Fibroblast of skin of right quadriceps (primary cell): ENCODE measurements at places on chromosomes 4 and X.

DNA sequence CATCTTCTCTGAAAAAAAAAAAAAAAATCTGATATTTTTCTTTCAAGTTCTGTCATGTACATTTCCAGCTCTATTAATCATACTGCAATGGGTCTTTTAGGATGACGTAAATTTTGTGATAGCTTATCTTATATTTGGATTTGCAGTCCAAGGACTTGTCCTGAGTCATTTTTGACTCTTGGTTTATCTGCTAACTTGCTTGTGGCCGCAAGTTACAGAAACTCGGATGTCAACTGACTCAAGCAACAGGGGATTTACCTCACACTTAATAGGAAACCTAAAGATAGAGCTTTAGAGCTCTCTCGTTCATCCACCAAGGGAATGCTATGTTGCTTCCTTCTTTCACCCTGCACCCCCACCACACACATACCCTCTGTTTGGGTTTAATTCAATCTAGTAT lies 1433.8 kb upstream of the TENM3 start:
- no peak for DNase-seq

- peak; percentile 30 for DNase-seq
Measured at GRCh38 chrX:22629105-22629725, 356.5 kb downstream of the CBLL2 start.

- no peak for DNase-seq
Measured at GRCh38 chrX:154594491-154594890, 9.6 kb downstream of the CTAG1A start.

DNA sequence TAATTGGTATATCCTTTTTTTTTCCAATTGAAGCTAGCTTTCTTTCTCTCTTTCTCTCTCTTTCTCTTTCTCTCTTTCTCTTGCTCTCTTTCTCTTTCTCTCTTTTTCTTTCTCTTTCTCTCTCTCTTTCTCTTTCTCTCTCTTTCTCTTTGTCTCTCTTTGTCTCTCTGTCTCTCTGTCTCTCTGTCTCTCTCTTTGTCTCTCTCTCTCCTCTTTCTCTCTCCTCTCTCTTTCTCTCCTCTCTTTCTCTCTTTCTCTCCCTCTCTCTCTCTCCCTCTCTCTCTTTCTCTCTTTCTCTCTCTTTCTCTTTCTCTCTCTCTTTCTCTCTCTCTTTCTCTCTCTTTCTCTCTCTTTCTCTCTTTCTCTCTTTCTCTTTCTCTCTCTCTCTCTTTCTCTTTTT lies 66.6 kb downstream of the ASMT start:
- DNase-seq: no peak

DNA sequence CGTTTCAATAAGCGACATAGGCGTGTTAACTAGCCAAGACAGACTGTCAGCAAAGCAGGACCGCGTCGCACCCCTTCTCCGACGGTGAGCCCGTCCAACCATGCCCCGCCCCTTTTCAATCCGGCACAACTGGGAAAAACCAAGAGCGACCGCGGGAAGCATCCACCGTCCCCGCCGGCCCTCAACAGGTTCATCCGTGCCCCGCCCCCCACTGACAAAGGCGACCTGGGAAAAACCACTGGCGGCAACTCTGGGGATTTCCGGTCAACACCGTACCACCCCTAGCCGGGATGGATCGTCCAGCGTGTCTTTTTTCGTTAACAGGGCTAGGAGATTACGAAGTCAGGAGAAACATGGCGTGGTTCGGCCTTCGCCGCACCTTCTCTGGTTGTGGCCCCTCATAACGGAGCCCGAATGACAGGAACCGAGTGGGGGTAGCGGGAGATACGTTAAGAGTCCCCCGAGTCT lies 377 bp downstream of the TIMM17B start:
- peak; percentile 63 for DNase-seq

DNA sequence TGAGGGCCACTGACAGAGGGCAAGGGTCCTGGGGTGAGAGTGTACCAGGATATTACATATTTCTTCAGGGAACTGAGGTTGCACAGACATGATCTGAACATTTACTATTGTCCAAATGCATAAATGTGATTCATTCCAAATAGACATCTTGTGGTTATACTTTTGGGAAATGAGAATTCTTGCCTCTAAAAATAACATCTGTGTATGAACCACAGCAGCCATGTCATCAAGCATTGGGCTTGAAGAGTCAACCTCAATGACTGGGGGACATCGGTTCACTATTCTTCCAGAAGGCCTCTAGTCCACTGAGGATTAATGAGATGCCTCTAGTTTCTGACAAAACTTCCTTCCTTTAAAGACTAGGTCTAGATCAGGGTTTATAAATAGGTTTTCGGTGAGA lies 193.1 kb upstream of the GPC4 start:
- DNase-seq: peak; percentile 88

GRCh38 chr4:81946996-81947395 lies 426.8 kb downstream of the HNRNPD start:
- no peak for DNase-seq

DNA sequence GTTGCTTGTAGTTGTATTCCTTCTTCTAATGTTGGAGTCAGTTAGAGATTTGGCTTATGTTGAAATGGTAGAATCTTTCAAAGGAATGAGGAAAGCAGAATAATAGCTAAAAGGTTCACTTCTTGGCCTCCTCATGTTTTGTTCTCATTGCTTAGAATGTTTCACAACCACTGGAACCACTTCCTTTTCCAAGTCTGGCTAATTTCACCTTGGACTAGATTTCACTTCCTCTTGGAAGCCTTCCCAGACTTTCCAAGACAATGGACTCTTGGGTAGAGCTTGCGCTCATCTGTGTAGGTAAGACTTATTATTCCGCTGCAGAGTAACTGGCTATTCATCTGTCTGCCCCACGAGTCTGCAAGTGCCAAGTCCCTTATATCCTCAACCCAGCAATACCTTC lies 8.3 kb downstream of the SPATA18 start:
- DNase-seq: peak; percentile 39

GRCh38 chrX:41971346-41971745 lies 48.0 kb upstream of the CASK start:
- no peak for DNase-seq

DNA sequence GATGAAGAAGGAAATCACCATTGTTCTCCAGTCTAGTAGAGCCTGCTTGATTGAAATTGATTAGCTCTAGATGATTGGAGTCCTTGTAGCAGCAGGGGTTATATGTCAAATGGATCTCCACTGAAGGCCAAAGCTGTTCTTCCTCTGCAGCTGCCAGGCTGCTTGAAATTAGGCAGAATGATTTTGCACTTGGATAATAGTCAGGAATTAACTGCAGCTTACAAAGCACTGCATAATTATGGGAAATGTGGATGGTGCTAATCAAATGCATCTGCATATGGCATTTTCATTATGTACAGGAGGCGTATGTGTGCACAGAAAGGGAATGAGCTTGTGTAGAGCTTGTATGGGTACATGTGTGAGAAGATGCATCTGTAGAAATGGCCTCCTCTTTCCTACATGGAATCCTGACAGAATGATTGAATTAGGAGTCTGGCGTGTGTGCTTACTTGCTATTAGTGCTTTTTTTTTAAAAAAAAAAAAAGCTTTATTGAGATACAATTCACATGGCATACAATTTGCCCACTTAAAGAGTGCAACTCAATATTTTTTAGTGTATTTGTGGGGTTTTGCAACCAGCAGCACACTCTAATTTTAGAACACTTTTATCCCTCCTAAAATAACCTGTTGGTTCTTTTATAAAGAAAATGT lies 65.9 kb downstream of the TMEM131L start:
- no peak for DNase-seq

GRCh38 chrX:119696251-119696890 lies 3.4 kb upstream of the SEPTIN6 start:
- no peak for DNase-seq

GRCh38 chr4:40056716-40057585 lies at the start of gene N4BP2:
Gene N4BP2, plus strand, starts transcription at chr4:40056850. Its CDS starts 40,491 bp downstream, at chr4:40097341.
- peak; percentile 83 for DNase-seq

DNA sequence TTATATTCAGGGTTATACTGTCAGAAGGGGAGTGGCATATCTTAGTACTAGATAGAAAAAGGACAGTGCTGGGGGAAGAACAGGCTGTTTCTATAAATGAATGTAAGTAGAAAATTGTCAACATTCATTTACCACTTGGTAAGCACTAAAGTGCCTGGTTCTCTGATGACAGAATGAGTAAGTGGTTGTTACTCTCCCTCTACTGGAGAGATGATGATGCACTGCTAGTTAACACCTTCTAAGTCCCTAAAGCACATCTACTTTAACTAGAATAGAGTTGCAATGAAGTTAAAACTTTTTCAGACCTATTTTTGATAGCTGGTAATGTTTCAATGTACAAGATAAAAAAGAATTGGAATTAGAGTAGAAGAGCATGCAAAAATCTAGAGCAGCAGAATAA lies 214.5 kb downstream of the KLHL4 start:
- no peak for DNase-seq

- DNase-seq: no peak
Measured at GRCh38 chr4:87382116-87382515, 8.9 kb downstream of the HSD17B11 start.

GRCh38 chrX:11185861-11186260 lies 74.7 kb downstream of the HCCS start:
- DNase-seq: no peak

GRCh38 chr4:123826896-123827295 lies 430.3 kb downstream of the SPRY1 start:
- peak; percentile 62 for DNase-seq

DNA sequence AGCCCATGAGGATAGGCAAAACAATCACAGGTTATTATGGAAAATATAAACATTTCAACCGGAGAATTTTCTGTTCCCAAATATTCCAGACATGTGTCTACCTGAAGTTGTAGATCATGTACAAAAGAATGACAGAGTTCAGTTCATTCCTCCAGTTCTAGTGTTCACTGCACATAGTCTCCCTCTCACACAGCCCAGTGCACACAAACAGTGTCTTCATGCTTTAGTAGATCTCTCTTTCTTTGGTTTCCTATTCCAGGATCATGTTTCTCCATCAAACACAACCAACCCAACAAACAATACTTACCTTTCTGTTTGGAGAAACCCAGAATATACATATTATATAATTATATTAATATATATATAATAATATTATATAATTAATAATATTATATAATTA lies 671.9 kb downstream of the TRIML1 start:
- DNase-seq: no peak

DNA sequence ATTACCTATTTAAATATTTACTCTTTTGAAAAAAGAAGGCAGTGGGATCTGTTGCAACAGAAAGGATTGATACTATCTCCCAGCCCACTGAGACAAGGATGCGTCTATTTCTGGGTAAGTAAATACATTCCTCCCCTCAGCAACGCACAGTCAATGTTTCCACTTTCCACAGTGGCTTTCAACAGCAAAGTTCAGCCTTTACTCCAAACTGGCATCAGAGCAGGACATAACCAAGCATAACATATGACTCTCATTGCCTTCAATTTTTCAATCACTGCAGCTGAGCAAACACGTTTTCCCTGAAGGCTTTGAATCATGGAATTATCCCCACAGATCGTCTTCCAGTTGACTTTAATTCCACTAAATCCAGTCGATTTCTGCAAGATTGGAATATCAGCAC lies 160.3 kb upstream of the FRG1 start:
- DNase-seq: peak; percentile 4

- peak; percentile 10 for DNase-seq
Measured at GRCh38 chr4:77158487-77158861, 1.5 kb downstream of the CCNG2 start.

DNA sequence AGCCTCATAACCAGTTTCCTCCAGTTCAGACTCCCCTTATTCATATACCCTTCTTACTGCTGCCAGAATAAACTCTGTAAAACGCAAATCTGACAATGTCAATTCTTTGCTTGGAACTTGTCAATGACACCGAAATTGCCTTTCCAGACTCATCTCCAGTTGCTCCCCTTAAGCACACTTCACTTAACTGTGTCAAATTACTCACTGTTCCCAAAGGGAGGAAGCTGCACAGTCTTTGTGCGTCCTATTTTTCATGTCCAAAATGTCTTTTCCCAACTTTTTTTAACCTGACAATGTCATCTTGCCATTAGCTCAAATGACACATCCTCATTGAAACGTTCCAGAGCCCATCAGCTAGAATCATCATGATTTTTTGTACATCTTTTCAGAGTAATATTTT lies 867.3 kb downstream of the RPA4 start:
- no peak for DNase-seq

DNA sequence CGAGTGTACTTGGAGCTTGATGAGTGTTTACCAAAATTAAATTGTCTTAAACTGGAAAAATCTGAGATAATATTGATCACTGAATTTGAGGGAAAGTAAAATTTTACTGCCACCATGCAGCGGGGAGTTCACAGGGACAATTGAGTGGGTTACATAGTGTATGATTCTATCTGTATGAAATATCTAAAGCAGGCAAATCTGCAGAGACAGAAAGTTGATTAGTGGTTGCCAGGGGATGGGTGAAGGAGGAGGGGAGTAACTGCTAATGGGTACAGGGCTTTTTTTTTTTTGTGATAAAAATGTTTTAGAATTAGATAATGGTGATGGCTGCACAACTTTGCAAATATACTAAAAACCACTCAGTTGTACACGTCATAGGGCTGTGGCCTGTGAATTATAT lies 35.4 kb upstream of the PDLIM3 start:
- no peak for DNase-seq

DNA sequence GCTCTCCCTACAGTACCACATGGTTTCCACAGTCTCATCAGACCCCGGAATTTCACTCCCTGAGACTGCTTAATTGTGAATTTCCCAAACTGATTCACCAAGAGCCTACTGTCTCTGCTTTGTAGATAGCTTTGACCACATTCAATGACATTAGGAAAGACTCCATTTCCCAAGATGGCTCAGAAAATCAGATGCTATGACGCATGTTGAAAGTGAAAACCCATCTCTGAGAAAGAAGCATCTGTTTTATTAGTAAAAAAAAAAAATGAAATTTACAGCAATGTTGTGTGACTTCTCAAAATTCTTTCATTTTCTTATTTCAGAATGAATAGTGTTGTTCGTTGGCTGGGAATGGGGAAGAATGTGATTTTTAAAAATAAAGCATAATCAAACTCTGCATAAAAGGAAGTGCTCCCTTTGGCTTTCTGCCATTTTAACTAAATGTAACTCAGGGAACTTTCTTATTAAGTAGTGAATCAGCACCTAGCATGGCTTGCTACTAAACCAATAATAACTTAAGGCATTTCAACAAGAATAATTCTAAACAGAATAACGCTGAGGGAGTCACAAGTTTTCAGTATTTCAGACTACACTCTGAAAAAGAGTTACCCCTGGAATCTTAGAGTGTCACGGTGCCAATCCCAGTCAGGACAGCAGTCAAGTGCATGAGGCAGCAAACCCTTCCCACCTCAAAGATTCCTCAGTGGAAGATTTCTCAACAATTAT lies 97.4 kb upstream of the MYOZ2 start:
- DNase-seq: peak; percentile 69

DNA sequence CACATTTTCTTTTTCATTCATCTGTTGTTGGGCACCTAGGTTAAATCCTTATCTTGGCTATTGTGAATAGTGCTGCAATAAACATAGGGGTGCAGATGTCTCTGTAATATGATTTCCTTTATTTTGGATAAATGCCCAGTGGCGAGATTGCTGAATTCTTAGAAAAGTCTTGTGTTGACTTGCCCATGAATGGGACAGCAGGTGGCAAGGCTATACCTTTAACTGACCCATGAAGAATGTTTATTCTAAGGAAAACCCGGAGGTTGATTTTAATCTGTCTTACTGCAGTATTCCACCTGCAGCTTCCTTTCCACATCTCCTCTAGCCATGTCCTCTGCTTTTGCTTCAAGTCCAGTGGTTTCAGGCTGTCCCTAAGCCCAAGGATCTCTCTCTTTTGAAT lies 220.6 kb downstream of the SNCA start:
- DNase-seq: no peak
